ENCODE measurements at places on chromosomes 11 and 22.

- no peak for DNase-seq
Measured at GRCh38 chr11:19398273-19398672, 157.5 kb upstream of the E2F8 start.

- no peak for DNase-seq
Measured at GRCh38 chr11:65502555-65503367, 3.9 kb downstream of the MALAT1 start.

- DNase-seq, result peak; percentile 97
Measured at GRCh38 chr11:27718346-27718862, 18.1 kb upstream of the BDNF start.

DNA sequence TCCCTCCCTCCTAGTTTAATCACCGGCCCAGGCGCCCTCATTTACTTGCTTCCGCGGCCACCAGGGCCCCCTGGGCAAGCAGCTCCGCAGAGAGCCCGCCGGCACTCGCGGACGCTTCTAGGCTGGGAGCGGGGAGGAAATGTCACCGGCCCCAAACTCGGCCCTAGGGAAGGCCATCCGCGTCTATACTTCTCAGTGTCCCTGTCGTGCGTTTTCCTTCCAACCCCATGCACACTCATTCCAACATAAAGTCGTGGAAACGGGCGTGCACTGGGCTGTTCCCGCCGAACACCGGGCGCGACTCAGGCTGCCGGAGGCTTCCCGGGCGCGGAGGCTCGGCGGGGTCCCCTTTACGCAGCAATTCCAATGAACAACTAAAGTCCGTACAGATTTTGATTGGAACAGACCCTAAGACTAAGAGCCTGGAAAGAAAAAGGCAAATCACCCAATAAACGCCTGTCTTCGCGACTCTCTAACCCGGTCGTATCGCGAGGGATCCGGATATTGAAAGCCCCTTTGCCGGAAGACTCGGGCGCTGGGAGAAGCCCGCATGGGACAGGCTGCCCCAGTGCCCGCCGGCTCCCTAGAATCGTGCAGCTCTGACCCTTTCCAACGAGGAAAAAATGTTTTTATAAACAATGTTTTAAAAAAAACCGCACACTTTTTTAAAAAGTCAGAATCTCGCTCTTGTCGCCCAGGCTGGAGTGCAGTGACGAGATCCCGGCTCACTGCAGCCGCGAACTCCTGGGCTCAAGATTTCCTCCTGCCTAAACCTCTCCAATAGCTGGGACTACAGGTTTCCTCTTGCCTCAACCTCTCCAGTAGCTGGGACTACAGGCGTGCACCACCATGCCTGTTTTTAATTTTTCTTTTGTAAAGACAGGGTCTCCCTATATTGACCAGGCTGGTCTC lies 1.3 kb upstream of the BARX2 start:
- DNase-seq, result no peak

GRCh38 chr11:119047205-119047604 lies 9.8 kb downstream of the HYOU1 start:
- DNase-seq, result no peak

GRCh38 chr11:59810911-59811259 lies 307 bp upstream of the MRPL16 start:
- DNase-seq, result no peak

- no peak for DNase-seq
Measured at GRCh38 chr11:106091480-106092123, 14.1 kb downstream of the AASDHPPT start.

Data from AG09319 (cell line).